ENCODE measurements at places on chromosomes 3 and 15.

GRCh38 chr15:64205202-64205601 is 42.4 kb upstream of the PPIB start:
- DNase-seq, result no peak

DNA sequence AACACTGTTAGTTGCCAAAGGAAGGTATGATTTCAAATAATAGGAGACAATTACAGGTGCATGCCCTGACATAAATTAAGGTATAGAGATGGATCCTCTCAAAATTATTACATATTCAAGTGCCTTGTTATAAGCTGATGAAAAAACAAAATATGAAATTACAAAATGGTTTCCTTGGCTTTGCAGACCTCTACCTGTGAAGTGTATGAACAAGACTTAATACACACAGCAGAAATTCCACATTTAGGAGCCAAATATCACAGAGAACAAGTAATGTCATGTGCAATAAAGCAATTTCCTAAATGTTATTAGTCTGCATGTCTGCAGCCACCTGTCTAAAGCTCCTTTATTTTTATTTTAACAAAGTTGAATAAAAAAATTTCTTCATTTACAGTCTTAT is 151.5 kb downstream of the ALCAM start:
- no peak for DNase-seq

DNA sequence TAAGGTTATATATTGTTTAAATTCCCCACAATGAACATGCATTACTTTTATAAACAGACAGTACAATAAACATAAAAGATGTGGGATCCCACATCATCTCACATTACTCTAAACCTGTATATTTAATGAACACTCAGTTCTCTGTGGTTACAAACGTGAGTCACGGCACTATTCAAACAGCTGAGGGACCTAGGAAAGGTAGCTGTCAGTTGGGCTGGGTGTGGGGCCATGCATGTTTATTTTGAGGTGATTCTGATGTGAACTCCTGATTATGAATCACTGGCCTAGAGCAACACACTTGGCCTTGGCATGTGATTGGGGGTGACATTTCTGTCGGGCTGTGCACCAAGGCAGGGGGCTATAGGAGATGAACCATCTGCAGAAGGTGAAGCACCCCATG is 147.6 kb upstream of the HACD2 start:
- DNase-seq, result no peak

DNA sequence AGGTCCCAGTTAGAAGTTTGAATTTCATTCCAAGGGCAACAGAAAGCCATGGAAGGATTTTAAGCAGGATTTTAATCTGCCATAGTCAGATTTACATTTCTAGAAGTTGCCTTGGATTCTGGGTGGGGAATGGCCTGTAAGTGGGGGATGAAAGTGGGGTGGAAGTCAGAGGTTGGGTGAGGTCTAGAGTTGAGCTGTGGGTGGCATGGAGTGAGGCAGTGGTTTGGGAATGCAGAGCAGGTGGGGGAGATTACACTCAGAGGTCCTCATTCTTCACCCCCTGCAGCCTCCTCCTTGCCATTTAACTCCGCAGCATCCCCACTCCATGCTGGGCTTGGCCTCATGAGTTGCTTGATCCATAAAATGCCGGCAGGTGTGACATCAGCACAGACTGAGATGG is 32.0 kb upstream of the CCDC174 start:
- no peak for DNase-seq

DNA sequence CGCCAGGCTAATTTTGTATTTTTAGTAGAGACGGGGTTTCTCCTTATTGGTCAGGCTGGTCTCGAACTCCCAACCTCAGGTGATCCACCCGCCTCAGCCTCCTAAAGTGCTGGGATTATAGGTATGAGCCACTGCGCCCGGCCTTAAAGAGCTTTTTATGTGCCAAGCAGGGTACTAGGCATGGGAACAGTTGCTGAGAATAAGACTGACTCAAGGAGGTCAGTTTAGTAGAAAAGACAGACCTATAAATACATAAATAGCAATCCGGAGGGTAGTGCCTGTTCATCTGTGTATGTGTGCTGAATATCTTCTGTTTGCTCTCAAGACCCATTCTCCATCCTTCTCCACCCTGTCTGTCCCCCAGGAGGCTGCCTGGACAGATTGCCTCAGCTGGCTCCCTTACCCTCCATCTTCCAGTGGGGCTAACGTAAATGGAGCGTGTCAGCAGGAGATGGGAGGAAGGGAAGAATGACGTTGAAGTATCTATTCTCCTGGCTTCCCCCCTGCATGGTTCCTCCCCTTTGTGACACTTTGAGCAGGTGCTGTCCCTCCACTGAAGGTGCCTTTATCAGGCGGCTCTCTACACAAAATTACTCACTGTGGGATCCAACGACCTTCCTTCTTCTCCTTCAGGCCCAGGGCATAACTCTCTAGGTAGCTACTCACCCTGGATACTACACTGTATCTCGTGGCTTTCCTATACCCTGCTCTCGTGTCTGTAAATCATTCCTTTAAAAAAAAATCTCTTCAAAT is 31.1 kb downstream of the FBXO40 start:
- DNase-seq, result no peak

DNA sequence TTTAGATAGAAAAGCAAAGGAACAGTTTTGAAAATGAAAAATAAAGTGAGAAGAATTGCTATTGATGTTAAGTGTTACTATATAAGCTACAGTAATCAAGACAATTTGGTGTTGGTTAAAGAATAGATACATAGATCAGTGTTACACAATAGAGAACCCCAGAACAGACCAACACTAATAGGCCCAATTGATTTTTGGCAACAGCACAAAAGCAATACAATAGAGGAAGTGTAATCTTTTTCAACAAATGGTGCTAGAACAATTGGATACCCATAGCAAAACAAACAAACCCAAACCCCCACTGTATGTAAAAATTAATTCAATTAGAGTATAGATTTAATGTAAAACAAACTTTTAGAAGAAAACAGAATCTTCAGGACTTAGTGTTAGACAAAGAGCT is 61.8 kb downstream of the ATP11B start:
- no peak for DNase-seq

- no peak for DNase-seq
These were observed 39.6 kb downstream of the DPH6 start for GRCh38 chr15:35506272-35506870.

GRCh38 chr3:74048699-74049098 is 424.0 kb upstream of the PDZRN3 start:
- no peak for DNase-seq

GRCh38 chr3:190048932-190049441 is 71.7 kb downstream of the P3H2 start:
- no peak for DNase-seq

- DNase-seq, result no peak
These were observed 86.4 kb downstream of the LRTM1 start for GRCh38 chr3:54841471-54841870.

- peak; percentile 93 for DNase-seq
These were observed at the start of gene TMEM41A for GRCh38 chr3:185498503-185499396. Gene TMEM41A, minus strand, starts transcription at chr3:185499035. Its CDS starts 74 bp downstream, at chr3:185498961.

DNA sequence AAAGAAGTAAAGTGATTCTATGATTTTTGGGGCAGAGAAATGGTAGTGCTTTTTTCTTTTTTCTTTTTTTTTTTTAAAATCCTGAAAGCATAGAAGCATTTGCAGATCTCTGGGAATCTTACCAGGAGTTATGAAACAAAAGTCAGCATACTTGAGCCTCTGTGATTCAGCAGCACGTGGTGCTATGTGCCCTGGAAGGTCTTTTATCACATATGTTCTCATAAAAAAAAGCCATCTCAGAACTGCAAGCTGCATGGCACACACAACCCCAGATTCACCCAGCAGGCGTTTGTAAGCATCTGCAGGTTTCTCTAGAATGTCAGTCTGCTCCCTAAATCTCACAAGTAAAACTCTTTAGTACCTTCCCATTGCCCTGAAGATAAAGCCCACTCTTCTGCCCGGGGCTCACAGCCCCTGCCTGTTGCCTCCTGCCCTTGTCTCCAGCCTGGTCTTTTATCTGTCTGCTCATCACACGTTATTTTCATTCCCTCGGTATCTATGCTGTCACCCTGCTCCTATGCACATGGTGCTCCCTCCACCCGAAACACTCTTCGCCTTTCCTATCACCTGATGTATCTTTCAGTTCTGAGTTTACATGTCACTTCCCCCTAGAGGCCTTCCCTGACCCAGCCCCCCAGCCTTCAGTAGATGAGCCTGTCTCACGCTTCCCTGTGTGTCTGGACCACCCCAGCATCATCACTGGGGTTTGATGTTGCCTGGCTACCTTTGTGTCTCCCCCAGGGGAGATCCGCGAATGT is 72.4 kb downstream of the CHDH start:
- no peak for DNase-seq

DNA sequence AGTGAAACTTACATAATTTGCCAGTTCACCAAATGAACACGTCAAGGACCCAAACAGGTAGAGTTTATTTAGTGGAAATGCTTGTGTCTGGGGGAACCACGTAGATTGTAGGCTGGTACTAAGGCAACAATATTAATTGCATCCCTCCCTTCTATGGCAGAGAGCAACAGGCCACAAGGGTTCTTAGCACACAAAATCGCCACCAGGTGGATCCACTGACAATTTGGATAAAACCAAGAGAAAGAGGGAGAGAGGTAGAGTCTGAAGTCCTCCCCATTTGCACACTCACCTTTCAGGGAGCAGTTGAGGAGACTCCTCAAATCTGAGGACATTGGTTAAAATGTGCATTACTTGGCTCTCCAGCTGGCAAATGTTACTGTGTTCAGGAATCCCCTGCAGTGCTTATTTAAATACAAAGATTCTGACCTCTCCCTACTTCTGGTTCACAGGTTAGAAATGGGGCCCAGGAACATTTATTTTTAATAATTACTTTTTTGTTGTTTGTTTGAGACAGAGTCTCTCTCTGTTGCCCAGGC is 181.0 kb upstream of the FEZF2 start:
- peak; percentile 4 for DNase-seq

DNA sequence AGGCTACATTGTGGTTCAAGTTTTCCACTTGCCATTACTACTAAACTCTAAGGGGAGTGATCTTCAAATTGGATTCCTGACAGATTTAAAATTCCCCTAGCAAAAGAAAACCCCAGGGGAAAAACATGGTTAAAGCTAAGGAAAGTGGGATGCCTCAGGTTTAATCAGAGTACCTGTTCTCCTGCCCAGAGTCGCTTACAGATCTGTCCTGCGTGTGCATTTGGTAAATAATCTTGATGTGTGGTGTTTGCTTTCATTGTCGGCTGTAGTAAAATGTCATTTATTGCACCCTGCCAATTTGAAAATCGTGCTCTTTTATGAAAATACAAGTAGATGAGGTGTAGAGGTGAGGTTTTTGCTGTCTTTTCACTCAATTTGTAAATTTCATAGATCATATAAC is 323.4 kb downstream of the PTPRG start:
- no peak for DNase-seq

- no peak for DNase-seq
These were observed 13.8 kb downstream of the TMEM266 start for GRCh38 chr15:76073554-76073953.

- no peak for DNase-seq
These were observed 109.7 kb upstream of the TRIM42 start for GRCh38 chr3:140568131-140568530.

- no peak for DNase-seq
These were observed 366.9 kb downstream of the RSL24D1 start for GRCh38 chr15:54829821-54830220.

DNA sequence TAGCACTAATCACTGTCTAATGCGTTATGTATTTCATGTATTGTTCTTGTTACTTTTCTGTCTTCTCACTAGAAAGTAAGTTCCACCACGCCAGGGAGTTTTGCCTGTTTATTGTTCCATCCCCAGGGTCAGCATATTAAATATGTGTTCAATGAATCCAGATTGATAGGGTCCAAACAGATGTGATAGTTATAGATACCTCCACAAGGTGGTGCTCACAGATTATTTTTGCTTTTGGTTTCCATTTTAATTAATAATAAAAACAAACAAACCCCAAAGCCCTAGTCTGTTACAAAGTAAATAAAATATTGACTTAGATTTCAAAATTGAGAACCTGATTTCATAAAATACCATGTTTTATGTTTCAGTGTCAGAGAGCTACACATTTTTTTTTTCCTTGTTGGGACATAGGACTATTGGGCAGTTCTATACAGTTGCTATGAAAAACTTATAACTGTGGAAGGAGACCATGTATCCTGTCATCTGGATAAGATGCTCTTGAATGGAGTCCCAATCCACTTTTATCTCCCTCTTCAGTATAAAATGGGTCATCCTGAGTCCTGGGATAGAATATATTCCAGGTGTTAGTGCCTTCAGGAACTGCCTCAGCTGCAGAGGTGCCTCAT is 12.4 kb downstream of the OTOL1 start:
- peak; percentile 7 for DNase-seq

GRCh38 chr3:25396251-25396650 is 31.8 kb upstream of the RARB start:
- DNase-seq, result no peak

GRCh38 chr15:25596644-25597562 is 158.1 kb upstream of the UBE3A start:
- DNase-seq, result no peak

GRCh38 chr3:27939940-27940339 is 217.8 kb upstream of the EOMES start:
- no peak for DNase-seq

- peak; percentile 58 for DNase-seq
These were observed 9.3 kb downstream of the VEPH1 start for GRCh38 chr3:157493627-157494550.

- peak; percentile 26 for DNase-seq
These were observed 91.6 kb upstream of the LIPC start for GRCh38 chr15:58340176-58340575.

GRCh38 chr15:65906396-65906795 is 37.1 kb downstream of the RAB11A start:
- no peak for DNase-seq

DNA sequence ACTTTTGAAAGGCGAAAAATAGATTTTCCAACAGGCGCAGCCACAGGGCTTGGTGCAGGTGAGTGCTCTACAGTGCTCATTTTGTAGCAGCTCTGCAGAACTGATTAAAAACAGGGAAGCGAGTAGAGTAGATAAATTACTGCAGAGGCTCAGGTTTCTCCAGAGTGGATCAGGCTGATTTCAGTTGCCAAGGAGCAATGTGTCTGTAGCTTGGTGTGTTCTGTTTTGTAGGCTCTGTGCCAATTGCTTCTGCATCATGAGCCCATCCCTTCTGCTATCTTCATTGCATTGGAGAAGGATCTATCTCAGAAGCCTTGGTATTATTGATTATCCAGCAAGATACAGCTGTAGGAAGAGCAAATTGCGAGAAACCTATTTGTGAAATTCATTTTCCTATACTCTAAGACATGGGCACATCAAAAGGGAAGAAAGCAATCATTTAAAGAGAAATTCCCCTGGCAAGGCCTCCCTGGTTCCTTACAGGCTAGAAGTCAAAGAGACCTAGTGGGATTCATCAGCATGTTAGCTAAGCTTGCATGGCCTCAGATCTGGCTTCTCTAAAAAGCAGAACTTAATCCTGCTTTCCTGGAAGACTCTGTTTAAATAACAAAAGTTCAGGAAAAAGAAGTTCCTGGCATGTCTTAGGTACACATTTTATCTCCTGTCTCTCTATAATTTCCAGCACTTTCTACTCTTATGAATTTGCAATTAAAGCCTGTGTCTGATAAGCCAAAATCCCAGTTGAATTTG is 432.4 kb upstream of the ATP10A start:
- DNase-seq, result no peak

All from NB4 (cell line).